ENCODE measurements at places on chromosomes 4 and X. TPM values are rescaled to one million over a fixed set of nuclear protein-coding genes. Genes with fewer than 3 reads are reported as not detected.

DNA sequence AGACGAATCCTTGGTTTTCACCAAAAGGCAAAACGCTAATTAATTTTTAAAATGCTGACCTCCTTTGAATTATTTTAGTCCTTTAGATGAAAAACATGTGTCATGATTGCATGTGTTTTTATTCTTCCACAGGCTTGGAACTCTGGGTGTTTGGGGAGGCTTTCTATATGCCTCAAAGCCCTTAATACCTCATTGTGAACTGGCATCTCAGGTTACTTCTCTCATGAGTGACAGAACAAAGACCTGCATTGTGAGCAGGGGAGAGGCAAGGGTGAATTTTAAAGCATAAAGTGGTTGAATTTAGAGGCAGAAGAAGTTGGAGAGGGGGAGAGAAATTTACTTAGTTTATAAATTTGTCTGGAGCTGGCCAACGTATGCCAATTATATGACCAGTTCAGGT is 119.5 kb downstream of the ARSF start:
- DNase-seq = no peak

GRCh38 chrX:76971393-76972376 is 475.5 kb upstream of the FGF16 start:
- DNase-seq = no peak

MAGEB10 gene
- 2.4 TPM for total RNA-seq

GRCh38 chr4:72974694-72975487 is 94.6 kb downstream of the COX18 start:
- DNase-seq = peak; percentile 13

SSR4 gene
- total RNA-seq = 135 TPM
